ENCODE measurements at places on chromosomes 11 and 22. TPM values are rescaled to one million over a fixed set of nuclear protein-coding genes. Genes with fewer than 3 reads are reported as not detected.

RBMXL2 gene
- total RNA-seq: not detected

SLC5A1 gene
- not detected for total RNA-seq

SERPIND1 gene
- not detected for total RNA-seq

H19 gene
- 10.7 TPM for total RNA-seq

SLC6A5 gene
- not detected for total RNA-seq

All from H9 (cell line).